ENCODE measurements at places on chromosomes 11 and 22. TPM values are rescaled to one million over a fixed set of nuclear protein-coding genes. Genes with fewer than 3 reads are reported as not detected.

- H3K4me3 ChIP-seq = no peak overlapping the region
- H3K27me3 ChIP-seq = peaks cover 3% of the 10 kb centered on the region
- no peak overlapping the region for H3K27ac ChIP-seq
- no peak for DNase-seq
- no peaks in the 10 kb centered on the region for H3K4me1 ChIP-seq
- H3K36me3 ChIP-seq = no peaks in the 10 kb centered on the region
These were observed 43.2 kb downstream of the GLYATL2 start for GRCh38 chr11:58801302-58801701.

GRCh38 chr11:68038226-68038717 is 553 bp upstream of the TCIRG1 start:
- peak overlapping the region; percentile 70 for H3K27ac ChIP-seq
- H3K27me3 ChIP-seq = no peaks in the 10 kb centered on the region
- no peaks in the 10 kb centered on the region for H3K36me3 ChIP-seq
- peak overlapping the region; percentile 72 for H3K4me3 ChIP-seq

DNA sequence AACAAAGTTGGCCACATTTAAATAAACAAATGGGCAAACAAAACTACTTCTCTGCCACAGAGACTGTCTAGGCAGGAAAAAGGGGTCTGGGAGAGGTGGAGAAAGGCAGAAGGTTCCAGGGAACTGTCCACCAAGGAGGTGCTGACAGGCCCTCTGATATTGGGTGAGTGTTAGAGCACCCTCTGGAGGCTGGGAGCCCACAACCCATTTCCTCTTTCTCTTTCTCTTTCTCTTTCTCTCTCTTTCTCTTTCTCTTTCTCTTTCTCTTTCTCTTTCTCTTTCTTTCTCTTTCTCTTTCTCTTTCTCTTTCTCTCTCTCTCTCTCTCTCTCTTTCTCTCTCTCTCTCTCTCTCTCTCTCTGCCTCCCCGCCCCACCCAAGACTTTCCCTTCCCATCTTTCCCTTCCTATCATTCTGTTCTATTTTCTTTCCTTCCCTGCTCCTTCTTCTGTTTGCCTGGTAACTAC is 912.8 kb downstream of the DLG2 start:
- peak; percentile 29 for DNase-seq
- no peaks in the 10 kb centered on the region for H3K36me3 ChIP-seq

DNA sequence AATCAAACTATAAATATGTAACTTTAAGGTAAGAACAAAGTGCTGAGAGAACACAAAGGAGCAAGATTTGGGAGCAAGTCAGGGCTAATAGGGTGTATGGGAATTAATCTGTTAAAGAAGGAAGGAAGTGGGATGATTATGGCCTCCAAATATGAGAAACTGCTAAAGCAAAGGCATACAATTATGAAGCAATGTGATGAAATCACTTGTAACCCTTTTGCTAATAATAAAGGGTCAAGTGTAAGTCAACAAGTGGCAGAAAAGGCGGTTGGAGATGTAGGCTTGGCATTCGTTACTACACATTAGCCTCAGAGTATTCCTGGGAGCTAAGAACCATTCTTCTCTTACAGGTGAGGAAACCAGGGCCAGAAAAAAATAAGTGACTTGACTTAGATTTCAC is 1002.3 kb upstream of the TENM4 start:
- no peak overlapping the region for H3K4me3 ChIP-seq
- no peaks in the 10 kb centered on the region for H3K36me3 ChIP-seq
- DNase-seq = no peak
- H3K27ac ChIP-seq = no peak overlapping the region

- H3K4me1 ChIP-seq = no peaks in the 10 kb centered on the region
- DNase-seq = no peak
- no peaks in the 10 kb centered on the region for H3K36me3 ChIP-seq
- H3K4me3 ChIP-seq = no peak overlapping the region
These were observed 117.6 kb downstream of the ARHGAP8 start for GRCh38 chr22:44870021-44870420.

- DNase-seq = no peak
- no peaks in the 10 kb centered on the region for H3K27me3 ChIP-seq
- H3K4me1 ChIP-seq = no peaks in the 10 kb centered on the region
- no peaks in the 10 kb centered on the region for H3K36me3 ChIP-seq
These were observed 187.1 kb downstream of the BRD1 start for GRCh38 chr22:49640366-49641095.

DNA sequence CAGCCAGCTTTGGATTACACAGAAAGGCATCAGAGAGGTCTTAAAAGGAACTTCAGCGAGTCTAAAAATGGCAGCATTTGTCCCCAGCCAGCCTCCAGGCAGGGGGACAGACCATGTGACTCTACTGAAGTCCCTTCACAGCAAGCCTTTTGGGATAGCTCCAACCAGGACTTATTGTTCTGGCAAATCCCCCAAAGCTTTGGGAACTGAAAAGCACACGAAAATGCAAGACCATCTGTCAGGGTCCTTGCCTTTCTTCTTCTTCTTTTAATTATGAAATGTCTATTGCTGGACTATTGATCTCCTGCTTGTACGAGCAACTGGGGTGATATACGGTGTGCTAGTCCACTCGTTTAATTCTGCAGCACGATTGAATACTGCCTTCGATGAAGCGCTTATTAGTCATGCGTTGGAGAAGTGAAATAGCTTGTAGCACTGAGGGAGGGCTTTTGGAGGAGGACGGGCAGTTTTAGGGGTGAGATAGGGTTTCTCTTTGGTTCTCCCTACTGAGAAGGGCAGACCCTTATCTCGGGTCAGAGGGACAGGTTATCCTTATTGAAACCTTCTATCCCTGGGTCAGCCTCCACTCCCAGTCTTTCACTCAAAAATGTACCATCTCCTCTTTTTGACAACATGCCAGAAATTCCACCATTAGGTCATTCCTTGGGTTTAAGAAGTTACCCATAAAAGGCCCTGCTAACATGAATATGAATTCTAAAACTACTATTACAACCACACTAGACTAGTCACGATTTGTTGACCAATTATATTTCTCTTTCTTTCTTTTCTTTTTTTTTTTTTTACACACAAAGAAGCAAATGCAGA is 416.4 kb downstream of the MIAT start:
- no peaks in the 10 kb centered on the region for H3K27me3 ChIP-seq
- no peaks in the 10 kb centered on the region for H3K4me1 ChIP-seq
- no peaks in the 10 kb centered on the region for H3K36me3 ChIP-seq
- DNase-seq = no peak
- H3K4me3 ChIP-seq = no peak overlapping the region
- no peak overlapping the region for H3K27ac ChIP-seq

DNA sequence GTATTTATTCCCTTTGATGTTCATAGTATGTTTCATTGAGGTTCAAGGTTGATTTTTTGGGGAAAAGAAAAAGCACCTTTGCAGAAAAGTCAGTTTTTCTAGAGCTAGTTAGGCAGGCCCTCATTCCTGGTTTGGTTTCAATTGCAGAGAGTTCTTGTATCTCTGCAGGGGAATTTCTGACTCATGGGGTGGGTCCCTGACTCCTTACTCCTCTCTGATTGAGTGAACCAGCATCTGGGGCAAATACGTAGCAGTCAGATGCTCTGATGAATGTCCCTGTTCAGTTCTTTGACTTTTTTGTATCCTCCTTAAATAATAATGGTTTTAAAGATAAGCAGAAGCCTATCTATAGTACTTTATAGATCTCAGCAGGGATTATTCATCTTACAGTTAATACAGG is 7.7 kb upstream of the NCR3LG1 start:
- no peak overlapping the region for H3K27ac ChIP-seq
- no peaks in the 10 kb centered on the region for H3K4me1 ChIP-seq
- no peak for DNase-seq
- no peaks in the 10 kb centered on the region for H3K27me3 ChIP-seq
- no peak overlapping the region for H3K4me3 ChIP-seq

GRCh38 chr11:78893996-78894395 is 319.3 kb upstream of the NARS2 start:
- no peak overlapping the region for H3K4me3 ChIP-seq
- no peaks in the 10 kb centered on the region for H3K36me3 ChIP-seq
- no peak overlapping the region for H3K27ac ChIP-seq
- no peak for DNase-seq
- H3K4me1 ChIP-seq = no peaks in the 10 kb centered on the region
- H3K27me3 ChIP-seq = no peaks in the 10 kb centered on the region

DNA sequence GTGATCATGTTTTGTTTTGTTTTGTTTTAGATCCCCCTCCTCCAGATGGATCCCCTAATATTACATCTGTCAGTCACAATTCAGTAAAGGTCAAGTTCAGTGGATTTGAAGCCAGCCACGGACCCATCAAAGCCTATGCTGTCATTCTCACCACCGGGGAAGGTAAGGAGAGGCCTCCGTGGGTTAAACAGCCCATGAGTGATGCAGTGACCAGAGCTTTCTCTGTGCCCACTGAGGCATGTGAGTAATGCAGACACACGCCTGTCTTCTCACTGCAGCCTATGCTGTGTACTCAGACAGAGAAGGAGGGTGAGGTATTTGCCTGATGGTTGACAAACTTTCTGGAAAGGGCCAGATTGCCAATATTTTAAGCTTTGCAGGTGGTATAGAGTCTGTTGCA is 73.7 kb upstream of the OR4B1 start:
- no peak for DNase-seq
- no peak overlapping the region for H3K4me3 ChIP-seq
- H3K27ac ChIP-seq = no peak overlapping the region
- no peaks in the 10 kb centered on the region for H3K27me3 ChIP-seq
- no peaks in the 10 kb centered on the region for H3K4me1 ChIP-seq

DNA sequence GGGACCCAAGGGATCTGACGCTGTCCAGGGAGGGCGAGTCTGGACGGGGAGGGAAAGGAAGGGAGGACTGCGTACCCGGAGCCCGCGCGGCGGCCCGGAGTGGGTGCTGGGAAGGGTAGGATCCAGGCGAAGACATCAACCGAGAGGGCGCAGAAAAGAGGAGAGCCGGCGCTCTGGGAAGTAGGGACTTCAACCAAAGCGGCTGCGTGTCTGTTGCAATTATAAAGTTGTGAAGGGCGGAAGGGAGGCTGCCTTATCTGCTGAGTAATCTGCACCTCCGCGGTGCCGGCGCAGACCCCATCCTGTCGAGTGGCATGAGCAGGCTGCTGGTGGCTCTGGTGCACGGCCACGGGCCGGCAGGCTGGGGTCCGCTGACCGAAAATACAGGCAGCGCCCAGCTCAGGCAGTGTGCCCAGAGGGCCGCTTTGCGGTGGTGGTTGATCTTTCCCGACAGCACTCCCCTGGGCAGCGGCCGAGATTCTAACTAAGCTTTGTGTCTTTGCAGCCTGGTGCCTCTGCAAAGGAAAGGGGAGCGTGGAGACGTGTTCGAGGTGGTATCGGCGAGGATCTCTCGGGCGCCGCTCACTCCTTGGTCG is 978 bp downstream of the C11orf87 start:
- no peak overlapping the region for H3K4me3 ChIP-seq
- no peak for DNase-seq
- H3K27me3 ChIP-seq = no peaks in the 10 kb centered on the region
- H3K36me3 ChIP-seq = no peaks in the 10 kb centered on the region

DNA sequence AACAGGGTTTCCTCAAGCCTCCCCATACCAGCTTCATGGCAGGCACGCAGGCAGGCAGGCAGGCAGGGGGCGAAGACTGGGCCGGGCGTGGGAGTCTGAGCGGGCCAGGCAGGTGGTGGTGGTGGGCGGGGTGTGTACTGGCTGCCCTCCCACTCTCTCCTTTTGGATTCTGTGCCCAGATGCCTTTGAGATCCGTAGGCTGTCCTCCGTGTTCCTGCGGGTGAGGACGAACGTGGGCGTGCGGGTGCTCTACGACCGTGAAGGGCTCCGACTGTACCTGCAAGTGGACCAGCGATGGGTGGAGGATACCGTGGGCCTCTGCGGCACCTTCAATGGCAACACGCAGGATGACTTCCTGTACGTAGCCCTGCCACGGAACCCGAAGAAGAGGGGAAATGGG is 23.0 kb downstream of the OTOG start:
- no peaks in the 10 kb centered on the region for H3K4me1 ChIP-seq
- no peak overlapping the region for H3K4me3 ChIP-seq
- no peak overlapping the region for H3K27ac ChIP-seq
- DNase-seq = no peak
- no peaks in the 10 kb centered on the region for H3K36me3 ChIP-seq
- H3K27me3 ChIP-seq = no peaks in the 10 kb centered on the region

DNA sequence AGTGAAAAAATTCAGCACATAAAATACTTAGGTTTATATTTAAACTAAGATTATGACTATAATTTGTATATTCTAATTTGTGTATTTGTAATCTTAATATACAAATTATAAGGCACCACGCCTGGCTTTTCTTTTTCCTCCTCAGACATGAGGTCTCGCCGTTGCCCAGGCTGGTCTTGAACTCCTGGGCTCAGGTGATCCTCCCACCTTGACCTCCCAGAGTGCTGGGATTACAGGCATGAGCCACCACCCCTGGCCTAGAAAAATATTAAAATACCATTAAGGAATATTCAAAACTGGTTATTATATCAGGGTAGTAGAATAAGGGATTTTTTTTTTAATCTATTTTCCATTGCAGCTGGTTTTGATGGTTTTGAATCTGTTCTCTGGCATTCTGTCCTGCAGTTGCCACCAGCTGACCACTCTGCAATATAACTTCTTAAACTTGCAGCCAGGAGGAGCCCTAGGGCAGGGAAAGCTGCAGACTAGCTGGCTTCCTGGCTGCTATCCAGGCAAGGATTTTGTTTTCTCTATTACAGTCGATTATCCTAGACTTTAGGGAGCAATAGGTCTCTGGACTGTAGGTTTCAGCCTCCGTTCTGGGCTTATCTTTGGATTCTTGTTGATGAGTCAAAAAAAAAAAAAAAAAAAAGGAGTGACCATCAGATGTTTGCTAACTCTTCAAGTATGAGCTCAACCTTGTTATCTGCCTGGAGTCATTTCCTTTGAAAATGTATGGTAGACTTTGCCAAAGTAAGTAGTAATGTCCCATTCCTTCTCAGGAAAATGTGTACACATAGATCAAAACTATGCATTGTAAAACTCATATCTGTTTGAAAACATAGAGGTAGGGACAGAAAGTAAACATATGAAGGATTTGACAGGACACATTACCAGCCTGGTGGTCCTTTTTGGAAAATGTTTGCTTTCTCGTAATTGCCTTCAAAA is 13.2 kb downstream of the POLA2 start:
- H3K27ac ChIP-seq = peak overlapping the region; percentile 31
- H3K27me3 ChIP-seq = no peaks in the 10 kb centered on the region

GRCh38 chr11:18144243-18144642 is 11.9 kb downstream of the MRGPRX3 start:
- no peak overlapping the region for H3K4me3 ChIP-seq
- no peak for DNase-seq
- H3K36me3 ChIP-seq = no peaks in the 10 kb centered on the region
- no peaks in the 10 kb centered on the region for H3K27me3 ChIP-seq

DNA sequence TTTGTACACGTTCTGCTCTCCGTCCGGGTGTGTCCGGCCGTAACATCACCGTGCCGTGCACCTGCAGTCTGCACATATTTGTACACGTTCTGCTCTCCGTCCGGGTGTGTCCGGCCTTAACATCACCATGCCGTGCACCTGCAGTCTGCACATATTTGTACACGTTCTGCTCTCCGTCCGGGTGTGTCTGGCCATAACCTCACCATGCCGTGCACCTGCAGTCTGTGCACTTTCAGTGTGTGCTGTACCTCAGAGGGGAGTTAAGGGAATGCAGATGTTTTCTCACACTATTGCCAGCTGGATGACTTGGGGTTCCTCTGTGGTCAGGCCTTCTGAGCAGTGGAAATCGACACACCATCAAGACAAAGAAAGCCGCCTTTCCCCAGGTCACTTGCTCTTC is 4.2 kb downstream of the TTLL8 start:
- no peaks in the 10 kb centered on the region for H3K4me1 ChIP-seq
- no peak for DNase-seq
- H3K27me3 ChIP-seq = no peaks in the 10 kb centered on the region
- no peaks in the 10 kb centered on the region for H3K36me3 ChIP-seq
- H3K27ac ChIP-seq = no peak overlapping the region

The TSPAN32 gene
- total RNA-seq = 0.76 TPM

The TSSK2 gene
- not detected for total RNA-seq

The CYB561A3 gene
- 58.3 TPM for total RNA-seq

The UPB1 gene
- total RNA-seq = 0.25 TPM
